ENCODE measurements at places on chromosomes 13 and 19.

- no peak for DNase-seq
Observed at GRCh38 chr19:46803555-46803954, 15.2 kb upstream of the SLC1A5 start.

DNA sequence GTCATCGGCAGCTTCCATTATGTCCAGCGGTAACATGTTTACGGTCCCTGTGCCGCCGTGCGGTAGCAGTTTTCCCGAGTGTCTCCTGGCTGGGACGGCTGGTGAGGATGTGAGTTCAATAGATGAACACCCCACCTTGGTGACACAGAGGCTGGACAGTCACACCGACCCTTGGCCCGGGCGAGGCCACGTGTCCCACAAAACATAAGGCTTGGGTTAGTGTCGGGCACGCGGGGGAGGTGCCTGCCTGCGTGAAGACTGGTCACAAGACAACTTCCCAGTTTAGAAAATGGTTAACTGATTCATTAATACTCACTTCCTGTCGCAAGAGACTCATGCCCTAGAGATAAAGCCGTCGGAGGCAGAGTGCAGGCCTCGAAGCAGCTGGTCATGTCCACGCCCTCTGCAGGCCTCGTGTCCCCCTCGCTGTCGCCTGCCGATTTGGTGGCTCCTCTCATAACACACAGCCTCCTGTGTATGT, 17.2 kb downstream of the RASA3 start:
- no peak for DNase-seq

GRCh38 chr13:59345311-59345710, 818.4 kb downstream of the DIAPH3 start:
- DNase-seq = no peak

DNA sequence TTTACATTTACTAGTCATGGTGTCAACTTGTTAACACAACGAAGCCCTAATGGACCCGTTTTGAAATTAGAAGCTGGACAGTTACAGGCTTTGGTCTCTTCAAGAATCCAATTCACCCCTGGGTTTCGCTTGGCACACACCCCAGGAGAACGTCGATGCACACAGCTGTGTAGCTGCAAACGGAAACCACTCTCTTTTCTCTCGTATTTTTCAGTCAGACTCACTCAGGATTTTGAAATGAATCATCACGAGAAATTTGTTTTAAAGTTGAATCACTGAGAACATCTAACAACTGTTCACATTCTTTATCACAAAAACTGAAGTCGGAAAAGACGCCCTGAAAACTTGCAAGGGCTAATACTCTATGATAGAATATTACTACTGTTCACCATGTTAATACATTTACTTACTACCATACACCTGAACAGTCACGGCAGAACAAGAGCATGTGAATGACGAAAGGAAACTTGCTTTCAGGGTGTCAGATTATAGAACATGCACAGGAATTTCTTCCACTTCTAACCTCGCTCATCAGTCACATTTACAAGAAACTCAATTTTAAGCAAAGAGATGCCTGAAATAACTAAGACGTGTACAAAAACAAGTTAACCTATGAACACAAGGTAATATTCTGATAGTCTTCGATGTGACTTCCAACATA, 4.7 kb downstream of the PNMA8A start:
- DNase-seq = no peak

DNA sequence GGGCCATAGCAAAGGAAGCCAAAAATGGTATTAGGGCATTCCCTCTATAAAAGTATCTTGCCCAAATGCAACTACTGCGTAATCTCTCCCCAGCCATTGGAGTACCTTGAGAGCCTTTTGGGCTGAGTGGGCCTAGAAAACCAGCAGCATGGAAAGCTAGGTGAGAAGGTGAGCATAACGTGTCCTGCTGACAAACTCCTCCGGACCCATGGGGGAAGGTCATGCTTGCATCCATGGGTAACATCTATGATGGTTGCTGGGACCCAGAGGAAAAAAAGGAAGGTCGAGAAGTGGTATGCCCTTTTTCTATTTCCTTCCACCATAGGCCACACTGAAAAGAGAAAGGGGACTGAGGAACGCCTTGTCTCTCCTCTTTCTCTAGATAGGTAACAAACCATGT, 57.4 kb downstream of the ZNF728 start:
- DNase-seq = no peak

- no peak for DNase-seq
Observed at GRCh38 chr13:99971576-99972189, at the start of gene ZIC5. Gene ZIC5 (minus strand): TSS chr13:99971767. CDS start chr13:99971603, 164 bp downstream.

DNA sequence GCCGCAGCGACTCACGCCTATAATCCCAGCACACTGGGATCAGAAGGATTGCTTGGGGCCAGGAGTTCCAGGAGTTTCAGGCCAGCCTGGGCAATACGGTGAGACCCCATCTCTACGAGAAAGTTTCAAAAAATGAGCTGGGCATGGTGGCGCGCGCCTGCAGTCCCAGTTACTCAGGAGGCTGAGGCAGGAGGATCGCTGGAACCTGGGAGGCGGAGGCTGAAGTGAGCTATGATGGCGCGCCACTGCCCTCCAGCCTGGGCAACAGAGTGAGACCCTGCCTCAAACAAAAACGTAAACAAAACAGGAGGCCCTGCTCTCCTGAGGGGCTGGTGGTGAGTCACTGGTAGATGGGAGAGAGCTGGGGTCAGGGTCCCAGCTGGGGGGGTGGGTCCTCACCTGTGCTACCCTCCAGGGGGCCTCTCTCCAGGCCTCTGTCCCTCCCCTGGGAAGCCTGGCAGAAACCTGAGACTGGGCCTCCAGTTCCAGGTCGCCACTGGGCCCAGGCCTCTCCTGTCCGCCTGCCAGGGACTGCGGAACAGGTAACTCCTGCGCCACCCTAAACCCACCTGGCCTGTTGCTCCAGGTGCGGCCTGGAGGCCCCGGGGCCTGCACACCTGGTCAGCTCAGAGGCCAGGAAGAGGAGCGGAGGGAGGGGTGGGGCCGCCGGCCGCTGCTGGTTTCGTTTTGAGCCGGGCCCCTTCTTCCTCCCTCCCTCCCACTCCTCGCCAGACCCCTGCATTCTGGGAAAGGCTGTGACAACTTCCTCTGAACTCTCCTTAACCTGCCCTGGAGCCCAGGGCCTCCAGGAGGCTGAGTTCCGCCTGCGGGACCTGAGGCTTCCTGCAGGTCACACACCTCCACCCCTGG, 17.2 kb upstream of the ZBTB7A start:
- no peak for DNase-seq

DNA sequence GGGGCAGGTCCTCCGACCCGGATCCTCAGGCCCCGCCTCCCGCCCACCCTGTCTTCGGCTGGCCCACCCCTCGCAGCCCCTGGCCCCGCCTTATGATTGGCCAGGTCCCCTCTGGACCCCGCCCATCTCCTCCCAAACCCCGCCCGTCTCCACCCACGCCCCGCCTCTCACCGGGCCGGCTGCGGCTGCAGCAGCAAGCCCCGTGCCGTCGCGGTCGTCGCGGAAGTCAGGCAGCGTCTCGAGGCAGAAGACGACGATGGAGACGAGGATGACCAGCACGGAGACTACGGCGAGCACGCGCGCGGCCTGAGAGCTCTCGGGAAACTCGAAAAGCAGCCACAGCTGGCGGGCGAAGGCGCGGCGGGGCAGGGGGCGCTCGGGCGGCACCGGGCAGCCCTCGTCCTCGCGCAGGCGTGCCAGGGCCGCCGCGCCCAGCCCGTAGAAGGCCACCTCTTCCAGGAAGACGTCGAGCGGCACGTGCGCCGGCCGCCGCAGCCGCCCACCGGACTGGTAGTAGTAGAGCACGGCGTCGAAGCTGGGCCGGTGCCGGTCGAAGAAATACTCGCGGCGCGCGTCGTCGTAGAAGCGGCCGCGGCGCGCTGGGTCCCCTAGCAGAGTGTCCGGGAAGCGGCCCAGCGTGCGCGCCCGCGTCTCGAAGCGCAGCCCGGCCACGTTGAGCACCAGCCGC, 495 bp downstream of the KCNA7 start:
- DNase-seq = no peak

- no peak for DNase-seq
Observed at GRCh38 chr19:50659318-50660087, 10.3 kb downstream of the C19orf81 start.

- no peak for DNase-seq
Observed at GRCh38 chr19:46015687-46016425, 7.0 kb downstream of the PGLYRP1 start.

GRCh38 chr13:66322936-66323335, 907.2 kb downstream of the PCDH9 start:
- no peak for DNase-seq

GRCh38 chr19:32539240-32539916, 41.6 kb upstream of the PDCD5 start:
- DNase-seq = no peak

DNA sequence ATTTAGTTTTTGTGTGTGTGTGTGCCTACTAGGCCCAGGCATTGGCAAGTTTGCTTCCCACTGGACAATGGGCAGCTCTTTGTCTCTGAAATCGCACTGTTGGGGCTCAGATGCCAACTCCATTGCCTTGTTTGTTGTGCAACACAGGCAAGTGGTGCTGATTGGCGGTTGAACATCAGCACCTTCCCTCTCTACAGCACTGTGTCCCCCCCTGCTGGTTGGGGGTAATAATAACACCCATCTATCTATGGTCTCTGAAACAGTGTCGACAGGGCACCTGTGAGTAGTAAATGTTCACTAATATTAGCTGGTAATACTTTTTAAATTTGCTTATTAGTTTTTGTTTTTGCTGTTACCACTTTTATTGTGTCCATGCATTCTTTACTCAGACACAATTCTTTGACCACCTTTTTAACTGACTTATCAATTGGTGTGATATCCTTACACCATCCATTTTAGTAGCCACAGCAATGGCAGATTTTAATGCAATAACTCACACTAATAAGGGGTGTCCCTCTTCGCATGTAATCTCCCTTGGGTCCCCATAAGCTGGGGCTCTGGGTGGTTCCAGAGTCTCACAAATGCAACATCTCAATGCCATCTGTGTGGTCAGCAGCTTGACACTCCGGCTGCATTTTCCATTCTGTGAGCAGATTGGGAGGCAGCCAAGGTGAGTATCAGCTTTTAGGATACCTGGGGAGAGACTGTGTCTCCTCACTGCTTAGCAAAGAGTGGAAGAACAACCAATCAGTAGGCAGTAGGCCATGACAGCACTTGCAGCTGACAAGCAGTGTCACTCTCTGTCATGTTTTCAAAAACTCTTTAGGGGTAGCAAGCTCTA, 47.7 kb upstream of the UQCRFS1 start:
- DNase-seq = no peak

GRCh38 chr13:58302349-58302748, 670.8 kb downstream of the PCDH17 start:
- no peak for DNase-seq

Data from AG09309 (cell line).